ENCODE measurements at places on chromosomes 2 and 18. TPM values are rescaled to one million over a fixed set of nuclear protein-coding genes. Genes with fewer than 3 reads are reported as not detected.

The PAIP2B gene
- total RNA-seq, result 0.66 TPM

The CYP1B1 gene
- 184 TPM for total RNA-seq

The C2orf81 gene
- 1.5 TPM for total RNA-seq

The FOSL2 gene
- total RNA-seq, result 45.2 TPM

The GPC1 gene
- 371 TPM for total RNA-seq

The CGREF1 gene
- 3.6 TPM for total RNA-seq

The SCN1A gene
- 0.33 TPM for total RNA-seq

The SLC14A1 gene
- 81.0 TPM for total RNA-seq

The UGT1A1 gene
- not detected for total RNA-seq

The KCNJ13 gene
- total RNA-seq, result not detected

The FER1L5 gene
- 1.9 TPM for total RNA-seq
